ENCODE measurements at places on chromosomes 6 and 20.

DNA sequence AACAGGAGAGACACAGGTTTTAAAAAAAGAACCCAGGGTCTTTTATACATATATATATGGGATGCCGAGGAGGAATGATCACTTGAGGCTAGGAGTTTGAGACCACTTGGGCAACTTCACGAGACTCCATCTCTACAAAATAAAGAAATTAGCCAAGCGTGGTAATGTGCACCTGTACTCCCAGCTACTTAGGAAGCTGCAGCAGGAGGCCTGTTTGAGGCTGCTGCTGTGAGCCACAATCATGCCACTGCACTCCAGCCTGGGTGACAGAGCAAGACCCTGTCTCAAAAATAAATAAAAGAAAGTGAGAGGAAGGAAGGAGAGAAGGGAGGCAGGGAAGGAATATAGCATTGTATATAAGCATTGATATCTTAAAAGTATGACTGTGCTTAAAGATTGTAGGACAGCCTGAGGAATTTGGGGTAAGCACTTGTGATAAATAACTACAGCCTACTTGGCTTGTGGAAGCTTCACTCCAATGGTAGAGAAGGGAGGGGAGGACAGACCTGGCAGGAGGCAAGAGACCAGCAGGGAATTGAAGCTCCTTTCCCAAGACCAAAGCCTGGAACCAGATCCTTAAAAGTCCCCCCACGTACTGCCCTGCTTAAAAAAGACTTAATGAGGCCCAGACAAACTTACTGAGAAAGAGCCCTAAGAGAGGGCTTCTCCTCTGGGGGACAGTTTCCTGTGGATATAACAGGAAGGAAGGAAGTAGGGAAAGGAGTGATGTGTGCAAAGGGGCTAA, 2.5 kb upstream of the SNTA1 start:
- no peak overlapping the region for H3K27ac ChIP-seq
- H3K4me3 ChIP-seq: no peak overlapping the region
- DNase-seq: no peak
- no peaks in the 10 kb centered on the region for H3K36me3 ChIP-seq

DNA sequence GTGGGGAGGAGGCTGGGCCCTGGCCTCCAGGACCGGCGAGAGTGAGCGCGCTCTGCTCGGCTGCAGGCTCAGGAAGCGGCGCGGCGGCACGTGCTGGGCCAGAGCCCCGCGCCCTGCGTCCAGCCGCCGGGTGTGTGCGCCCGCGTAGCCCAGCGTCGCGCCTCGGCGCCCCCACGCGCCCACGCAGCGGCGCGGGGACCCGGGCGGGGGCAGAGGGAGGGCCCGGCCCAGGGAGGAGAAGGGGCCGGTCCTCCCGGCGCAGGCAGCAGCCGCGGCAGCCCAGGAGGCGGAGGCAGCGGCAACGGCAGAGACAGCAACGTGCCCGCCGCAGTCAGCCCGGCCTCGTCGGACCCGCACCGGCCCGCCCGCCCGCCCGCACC, at the start of gene EYA2:
Gene EYA2, plus strand, starts transcription at position 265 of the 380 bp plus-strand sequence. CDS start 95,168 bp downstream, outside the sequence.
- DNase-seq: no peak
- no peaks in the 10 kb centered on the region for H3K36me3 ChIP-seq
- H3K27ac ChIP-seq: no peak within 1 kb of the TSS
- no peak within 1 kb of the TSS for H3K4me3 ChIP-seq
- H3K27me3 ChIP-seq: peaks cover 49% of the 10 kb centered on the region

DNA sequence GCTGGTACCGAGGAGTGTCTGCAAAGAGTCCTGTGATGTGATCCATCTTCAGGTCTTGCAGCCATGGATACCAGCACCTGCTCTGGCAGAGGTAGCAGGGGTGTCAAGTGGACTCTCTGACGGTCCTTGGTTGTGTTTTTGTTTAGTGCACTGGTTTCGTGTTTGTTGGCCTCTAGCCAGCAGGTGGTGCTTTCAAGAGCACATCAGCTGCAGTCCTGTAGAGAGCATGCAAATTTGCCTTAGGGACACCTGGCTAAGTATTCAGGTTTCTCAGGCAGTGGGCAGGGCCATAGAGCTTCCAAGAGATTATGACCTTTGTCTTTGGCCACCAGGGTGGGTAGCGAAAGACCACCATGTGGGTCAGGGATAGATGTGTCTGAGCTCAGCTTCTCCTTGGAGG, 14.5 kb upstream of the RGS17 start:
- DNase-seq: no peak
- no peaks in the 10 kb centered on the region for H3K36me3 ChIP-seq
- no peaks in the 10 kb centered on the region for H3K4me1 ChIP-seq
- H3K4me3 ChIP-seq: no peak overlapping the region

- no peak overlapping the region for H3K4me3 ChIP-seq
- peaks cover 34% of the 10 kb centered on the region for H3K36me3 ChIP-seq
- H3K27me3 ChIP-seq: no peaks in the 10 kb centered on the region
- peaks cover 38% of the 10 kb centered on the region for H3K4me1 ChIP-seq
- H3K27ac ChIP-seq: no peak overlapping the region
- no peak for DNase-seq
Observed at GRCh38 chr6:26454631-26455030, 3.1 kb upstream of the BTN2A1 start.

DNA sequence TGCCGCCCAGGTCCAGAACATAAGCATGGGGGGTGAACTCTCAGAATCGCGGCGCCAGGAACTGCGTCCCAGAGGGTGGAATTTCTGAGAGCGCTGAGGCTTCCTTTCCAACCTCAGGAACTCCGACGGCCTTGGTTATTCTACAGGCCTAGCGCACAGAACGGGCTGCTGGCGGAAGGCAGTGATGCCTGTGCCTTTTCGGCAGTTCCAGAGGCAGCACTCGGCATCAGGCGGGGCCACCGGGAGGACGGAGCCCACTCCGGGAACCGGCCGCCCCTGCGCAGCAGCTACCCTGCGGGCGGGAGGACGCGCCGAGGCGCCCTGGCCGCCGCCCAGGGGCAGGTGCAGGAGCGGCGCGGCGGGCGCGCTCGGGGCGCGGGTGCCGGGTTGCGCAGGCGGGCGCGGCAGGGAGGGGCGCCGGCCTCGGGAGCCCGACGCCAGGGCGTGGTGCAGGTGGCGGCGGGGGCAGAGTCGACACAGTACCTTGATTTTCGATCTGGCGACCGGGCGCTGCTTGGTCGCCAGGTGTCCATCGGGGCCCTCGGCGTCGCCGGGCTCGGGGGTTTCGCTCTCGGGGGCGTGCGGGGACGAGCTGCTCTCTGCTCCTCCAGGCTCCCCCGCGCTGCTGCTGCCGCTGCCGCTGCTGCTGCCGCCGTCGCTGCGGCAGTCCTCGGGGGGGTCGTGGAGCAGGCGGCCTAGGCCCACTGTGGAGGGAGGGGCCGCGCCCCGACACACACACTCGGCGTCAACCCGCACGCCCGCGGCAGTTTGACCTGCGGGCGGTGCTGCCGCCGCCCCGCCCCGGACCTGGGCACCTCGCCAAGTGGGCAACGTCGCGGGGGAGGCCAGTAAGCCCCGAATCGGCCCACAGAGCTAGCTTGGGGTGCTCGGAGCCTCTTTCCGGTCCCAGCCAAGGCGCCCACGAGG, 1.3 kb downstream of the OVOL2 start:
- no peak overlapping the region for H3K27ac ChIP-seq
- no peaks in the 10 kb centered on the region for H3K36me3 ChIP-seq
- peaks cover 48% of the 10 kb centered on the region for H3K4me1 ChIP-seq
- DNase-seq: no peak
- H3K27me3 ChIP-seq: peaks cover 71% of the 10 kb centered on the region
- peak overlapping the region; percentile 77 for H3K4me3 ChIP-seq

- no peaks in the 10 kb centered on the region for H3K27me3 ChIP-seq
- no peak overlapping the region for H3K4me3 ChIP-seq
- DNase-seq: no peak
- H3K36me3 ChIP-seq: no peaks in the 10 kb centered on the region
- no peaks in the 10 kb centered on the region for H3K4me1 ChIP-seq
Observed at GRCh38 chr6:97885325-97885724, 602.3 kb upstream of the MMS22L start.

DNA sequence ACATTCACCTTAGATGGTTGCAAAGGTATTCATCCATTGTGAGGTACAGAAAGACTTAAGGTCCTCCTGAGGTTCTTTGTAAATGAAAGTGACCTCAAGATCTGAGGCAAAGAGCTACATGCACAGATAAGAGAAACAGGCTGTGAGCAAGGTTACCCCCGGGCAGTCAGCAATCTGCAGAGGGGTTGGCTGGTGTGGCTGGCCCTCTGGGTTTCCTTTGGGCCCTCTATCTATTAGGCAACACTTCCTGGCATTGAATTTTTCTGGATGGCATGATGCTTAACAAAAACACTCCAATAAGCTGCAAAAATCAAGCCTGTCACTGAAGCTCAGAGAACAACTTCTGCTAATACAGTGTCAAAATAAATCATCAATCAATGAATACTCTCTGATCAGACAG, 48.9 kb upstream of the RALGAPA2 start:
- H3K4me1 ChIP-seq: peaks cover 25% of the 10 kb centered on the region
- H3K27me3 ChIP-seq: no peaks in the 10 kb centered on the region
